ENCODE measurements at places on chromosomes 7 and 10.

DNA sequence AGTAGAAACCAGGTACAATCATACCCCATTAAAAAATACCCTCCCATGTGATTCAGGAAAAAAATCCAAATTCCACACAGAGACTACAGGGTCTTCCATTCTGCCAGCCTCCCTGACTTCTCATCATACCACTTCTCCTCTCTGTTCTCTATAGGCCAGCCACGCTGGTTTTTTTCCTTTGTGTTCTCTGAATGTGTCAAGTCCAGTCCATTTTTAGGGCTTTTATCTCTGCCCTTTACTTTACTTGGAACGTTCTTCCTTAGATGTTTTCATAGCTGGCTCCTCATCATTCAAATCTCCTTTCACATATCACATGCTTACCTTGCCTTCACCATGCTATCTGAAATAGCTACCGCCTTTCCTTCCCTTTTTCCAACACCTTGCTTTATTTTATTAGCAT, 597.6 kb downstream of the PHTF2 start:
- no peak for DNase-seq

DNA sequence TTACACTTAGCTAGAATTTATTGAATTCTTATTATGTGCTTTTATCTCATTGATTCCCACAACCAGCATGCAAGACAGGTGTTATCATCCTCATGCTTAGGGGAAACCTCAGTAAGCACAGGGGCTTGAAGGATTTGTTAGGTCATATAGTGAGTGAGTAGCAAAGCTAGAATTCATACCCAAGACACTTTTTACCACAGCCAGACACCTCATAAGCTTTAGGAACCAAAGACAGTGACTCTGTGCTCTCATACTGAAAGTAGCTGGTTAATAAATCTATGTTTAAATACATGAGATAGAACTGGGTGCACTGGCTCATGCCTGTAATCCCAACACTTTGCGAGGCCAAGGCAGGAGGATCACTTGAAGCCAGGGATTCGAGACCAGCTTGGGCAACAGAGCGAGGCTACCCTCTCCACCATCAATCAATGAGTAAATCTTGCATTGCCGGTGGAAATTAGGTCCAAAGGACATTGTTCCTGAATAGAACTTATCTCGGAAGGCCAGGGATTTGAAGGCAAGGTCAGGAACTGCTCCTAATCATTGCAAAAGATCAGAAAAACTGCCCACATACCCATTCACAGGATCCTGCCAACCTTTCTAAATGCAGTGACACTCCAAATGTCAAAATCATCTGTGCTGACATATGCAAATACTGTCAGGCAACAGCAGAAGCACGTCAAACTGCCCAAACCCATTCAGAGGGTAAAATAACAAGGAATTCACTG, 523.5 kb downstream of the PARD3 start:
- DNase-seq: no peak

- no peak for DNase-seq
These were observed 217.1 kb upstream of the GHITM start for GRCh38 chr10:83921984-83922860.

DNA sequence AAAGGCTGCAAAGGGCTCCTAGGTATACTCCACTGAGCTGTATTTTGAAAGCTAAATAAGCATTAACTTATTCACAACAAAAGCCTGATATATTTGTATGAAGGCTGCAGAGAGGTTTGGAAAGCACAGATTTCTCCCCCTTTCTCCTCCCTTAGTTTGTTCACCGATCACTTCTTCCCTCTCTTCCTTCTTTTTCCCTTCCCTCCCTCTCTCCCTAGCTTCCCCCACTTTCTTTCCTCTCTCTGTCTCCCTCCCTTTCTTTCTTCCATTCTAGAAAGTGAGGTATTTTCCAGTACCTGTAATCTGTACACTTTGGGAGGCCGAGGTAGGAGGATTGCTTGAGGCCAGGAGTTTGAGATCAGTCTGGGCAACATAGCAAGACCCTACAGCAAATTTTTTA, 62.1 kb downstream of the HHEX start:
- DNase-seq: no peak

GRCh38 chr7:8260871-8261694, 884 bp downstream of the ICA1 start:
- no peak for DNase-seq
